ENCODE measurements at places on chromosomes 2 and 18.

GRCh38 chr2:218161644-218162043 is 5.1 kb downstream of the CXCR1 start:
- DNase-seq, result no peak

DNA sequence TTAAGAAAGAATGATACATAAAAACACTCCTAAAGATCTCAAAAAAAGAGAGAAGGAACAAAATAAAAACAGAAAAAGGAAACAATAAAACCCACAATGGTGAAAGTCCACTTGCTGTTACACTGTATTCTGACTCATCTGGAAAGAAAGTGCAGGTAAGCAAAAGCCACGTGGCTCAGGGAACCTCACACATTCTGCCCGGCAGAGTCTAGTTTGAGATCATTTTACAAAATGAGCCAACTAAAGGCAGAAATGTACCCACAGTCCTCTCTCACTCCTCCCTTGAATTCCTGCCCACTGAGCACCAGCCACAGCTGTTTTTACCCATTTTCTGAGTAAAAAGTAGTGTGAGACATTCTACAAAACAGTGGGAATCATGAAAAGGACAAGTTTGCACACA is 10.0 kb downstream of the KCNH7 start:
- DNase-seq, result no peak

- no peak for DNase-seq
Observed at GRCh38 chr18:54127759-54128378, 96.6 kb downstream of the MBD2 start.

GRCh38 chr18:22166069-22166950 is 3.1 kb upstream of the GATA6 start:
- DNase-seq, result no peak

- no peak for DNase-seq
Observed at GRCh38 chr2:152437276-152438108, 102.5 kb downstream of the FMNL2 start.

GRCh38 chr18:46567196-46567595 is 89.8 kb downstream of the LOXHD1 start:
- DNase-seq, result no peak

DNA sequence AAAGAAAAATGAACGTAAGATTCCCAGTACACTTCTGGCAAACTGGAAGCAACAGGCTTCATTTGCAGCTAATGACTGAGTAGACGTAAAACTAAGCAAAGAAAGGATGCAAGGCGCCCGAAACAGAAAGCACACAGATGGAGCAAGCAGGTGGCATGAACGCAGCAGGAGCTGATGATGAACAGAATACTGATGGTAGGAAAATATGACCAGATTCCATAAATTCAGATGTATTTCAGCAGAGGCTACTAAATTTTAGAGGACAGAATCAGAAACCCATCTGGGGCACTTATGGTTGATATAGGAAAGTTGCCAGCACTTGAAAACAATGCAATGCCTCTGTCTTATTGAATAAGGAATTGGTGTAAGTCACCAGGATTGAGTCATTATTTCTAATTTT is 658.7 kb upstream of the LINC00305 start:
- DNase-seq, result no peak

DNA sequence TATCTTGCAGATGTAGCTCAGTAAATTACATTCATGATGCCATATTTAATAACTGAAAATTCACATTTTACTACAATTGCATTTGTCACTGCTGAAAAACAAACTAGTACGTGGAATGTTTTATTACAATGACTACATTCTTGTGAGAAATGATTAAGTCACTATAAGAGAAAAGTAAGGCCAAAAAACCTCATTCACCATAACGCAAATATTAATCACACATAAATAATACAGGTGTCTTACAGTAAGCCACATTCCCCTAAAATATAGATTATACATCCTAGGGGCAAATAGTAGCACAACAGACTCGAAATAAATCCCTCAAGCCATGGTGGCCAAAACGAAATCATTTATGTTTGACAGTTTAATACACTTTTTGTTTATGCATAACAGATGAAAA is 460.6 kb downstream of the NR4A2 start:
- no peak for DNase-seq

- DNase-seq, result no peak
Observed at GRCh38 chr2:126663184-126663963, 7.4 kb downstream of the GYPC start.

DNA sequence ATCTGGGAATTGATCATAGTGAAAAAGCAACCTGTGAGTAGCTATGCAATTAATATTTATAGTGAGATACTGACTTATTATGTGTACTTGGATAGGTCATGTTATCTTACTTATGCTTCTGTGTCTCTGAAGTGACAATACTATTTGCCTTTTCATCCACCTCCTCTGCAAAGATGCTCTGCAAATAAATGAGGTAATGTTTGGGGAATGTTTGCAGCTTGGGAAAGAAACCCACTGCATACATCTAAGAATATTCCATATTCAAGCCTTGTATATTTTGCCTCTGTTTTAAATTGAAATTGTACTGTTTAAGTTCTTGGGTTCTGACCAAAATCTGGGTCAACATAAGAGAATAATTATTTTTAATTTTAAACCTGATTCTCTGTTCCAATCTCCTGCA is 217.4 kb upstream of the DTNA start:
- no peak for DNase-seq

DNA sequence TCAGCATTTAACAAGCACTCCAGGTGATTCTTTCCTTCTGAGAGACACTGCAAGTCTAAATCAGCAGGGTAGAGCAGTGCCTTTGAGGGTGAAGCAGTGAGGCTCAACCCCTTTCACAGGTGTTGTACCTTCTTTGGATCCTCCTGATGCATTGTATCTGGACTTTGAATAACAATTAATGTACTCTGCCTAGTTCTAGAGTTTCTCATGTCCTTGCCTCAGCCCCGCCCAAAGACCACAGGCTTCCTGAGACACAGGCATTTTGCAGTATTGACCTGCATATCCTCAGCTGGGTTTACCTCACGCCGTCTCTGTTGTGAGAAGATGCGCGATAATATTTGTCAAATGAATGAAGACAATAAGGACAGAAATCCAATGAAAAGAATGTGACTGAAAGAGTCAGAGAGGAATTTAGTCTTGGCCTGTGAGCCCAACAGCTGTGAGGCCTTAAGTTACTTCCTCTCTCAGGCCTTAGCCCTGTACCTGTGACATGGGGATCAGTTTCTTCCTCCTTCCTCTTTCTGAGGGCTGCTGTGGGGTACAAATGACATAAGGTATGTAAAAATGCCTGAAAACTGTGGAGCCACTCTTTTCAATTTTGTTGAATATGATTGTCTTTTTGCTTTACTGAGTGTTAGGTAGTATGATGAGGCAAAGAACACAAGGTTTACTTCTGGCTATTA is 43.7 kb downstream of the WIPF1 start:
- DNase-seq, result no peak

- no peak for DNase-seq
Observed at GRCh38 chr18:23108496-23108895, 26.8 kb upstream of the CABLES1 start.

DNA sequence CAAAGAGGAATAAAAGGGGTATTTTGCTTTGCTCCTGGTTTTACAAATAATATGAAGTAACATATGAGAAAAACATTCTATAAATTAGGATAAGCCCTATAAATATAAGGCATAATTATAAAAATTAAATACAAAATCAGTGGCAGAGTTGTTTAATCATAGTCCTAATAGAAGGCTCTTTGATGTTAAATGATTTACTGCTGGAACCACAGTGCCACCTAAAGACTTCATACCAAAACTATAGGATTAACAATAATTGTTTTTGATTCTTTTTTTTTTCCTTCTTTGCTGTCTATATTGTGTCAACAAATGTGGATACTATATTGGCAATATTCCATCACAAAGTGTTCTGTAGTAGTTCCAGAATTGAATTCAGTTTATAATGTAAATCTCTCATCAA is 837.7 kb upstream of the SLC39A10 start:
- DNase-seq, result no peak

- no peak for DNase-seq
Observed at GRCh38 chr2:241811952-241812729, 3.1 kb downstream of the NEU4 start.

- DNase-seq, result peak; percentile 15
Observed at GRCh38 chr18:48833701-48834412, 116.9 kb downstream of the SMAD7 start.

DNA sequence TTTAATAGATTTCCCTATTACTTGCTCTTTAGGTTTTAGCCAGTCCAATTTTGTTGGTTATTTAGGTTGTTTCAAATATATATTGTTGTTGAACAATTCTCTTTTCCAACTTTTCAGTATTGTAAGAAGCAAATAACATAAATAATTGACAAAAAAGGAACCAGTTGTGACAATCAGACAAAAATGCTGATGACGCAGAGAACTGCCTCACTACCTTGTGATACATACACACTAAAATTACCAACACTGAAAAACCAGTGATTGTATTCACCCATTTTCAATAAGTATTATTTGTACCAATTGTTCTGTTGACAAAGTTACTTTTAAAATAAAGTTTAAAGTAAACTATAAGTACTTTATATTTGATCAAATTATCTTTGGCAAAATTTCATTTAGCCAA is 43.1 kb upstream of the NABP1 start:
- no peak for DNase-seq

DNA sequence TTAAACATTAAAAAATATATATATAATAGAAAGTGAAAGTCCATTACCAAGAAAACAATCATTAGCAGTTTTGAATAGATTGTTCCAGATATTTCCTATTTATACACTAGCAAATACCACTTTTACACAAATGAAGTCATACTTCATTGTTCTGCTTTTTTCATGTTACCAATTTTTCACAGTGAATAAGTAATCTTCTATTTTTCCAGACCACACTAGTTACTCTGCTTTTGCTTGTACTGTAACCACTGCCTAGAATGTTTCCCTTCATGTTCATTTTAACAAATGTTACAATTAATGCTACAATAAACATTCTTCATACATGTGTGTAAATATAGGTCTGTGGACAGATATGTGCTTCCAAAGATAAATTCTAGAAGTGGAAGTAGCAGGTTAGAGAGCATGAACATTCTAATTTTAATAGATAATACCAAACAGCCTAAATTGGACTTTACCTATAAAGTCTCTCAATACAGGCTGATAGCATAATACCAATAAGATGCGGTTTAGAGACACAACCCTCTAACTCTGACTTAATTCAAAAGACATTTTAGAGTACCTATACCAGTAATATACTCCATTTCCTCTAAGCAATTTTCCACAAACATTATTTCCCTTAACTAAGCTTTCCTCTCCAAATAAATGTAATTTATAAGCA is 17.0 kb downstream of the ITSN2 start:
- no peak for DNase-seq

GRCh38 chr2:117169036-117169765 is 645.3 kb upstream of the DDX18 start:
- DNase-seq, result no peak

GRCh38 chr2:113218283-113219091 is 44.7 kb downstream of the PSD4 start:
- no peak for DNase-seq

DNA sequence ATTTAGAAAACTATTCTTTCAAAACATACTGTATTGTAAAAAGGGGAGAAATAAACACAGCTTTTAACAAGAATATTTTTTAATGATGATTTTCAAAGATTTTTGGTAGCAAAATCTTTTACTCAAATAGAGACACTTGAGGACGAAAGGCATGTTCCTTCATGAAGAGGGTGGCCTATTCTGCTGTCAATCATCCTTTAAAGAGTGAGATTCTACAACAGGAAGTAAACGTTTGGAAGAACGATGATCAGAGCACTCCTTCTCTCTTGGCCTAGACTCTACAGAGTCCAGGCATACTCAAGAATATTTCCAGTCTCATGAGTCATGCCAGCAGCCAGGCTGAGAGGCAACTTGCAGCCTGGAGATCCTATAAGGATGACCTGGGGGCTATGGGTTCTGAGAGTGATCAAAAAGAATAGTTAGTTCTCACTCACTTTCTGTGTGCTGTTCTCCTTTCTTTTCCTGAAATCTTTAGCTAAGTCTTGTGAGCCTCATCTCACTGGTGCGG is 62.4 kb upstream of the TCF4 start:
- no peak for DNase-seq

DNA sequence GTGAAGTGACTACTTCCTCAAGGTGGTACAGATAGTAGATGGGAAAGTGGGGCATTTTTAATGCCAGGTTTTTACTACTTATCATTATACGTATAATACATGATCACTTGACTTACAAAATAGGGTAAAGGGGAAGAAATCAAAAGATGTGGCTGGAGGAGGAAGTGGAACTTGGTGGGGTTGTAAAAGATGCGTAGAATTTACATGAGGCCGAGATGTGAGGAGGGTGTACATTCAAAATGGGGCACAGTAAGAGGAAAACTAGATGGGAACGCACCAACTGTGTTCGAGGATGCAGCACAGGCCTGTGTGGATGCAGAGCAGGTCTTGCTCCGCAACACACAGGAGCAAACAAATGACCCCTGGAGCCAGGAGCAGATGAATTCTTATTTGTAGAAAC is 403.3 kb downstream of the TXNL1 start:
- DNase-seq, result no peak

GRCh38 chr18:45849529-45849928 is 24.1 kb downstream of the SIGLEC15 start:
- no peak for DNase-seq

GRCh38 chr2:636641-637405 is 40.4 kb downstream of the TMEM18 start:
- DNase-seq, result peak; percentile 13

DNA sequence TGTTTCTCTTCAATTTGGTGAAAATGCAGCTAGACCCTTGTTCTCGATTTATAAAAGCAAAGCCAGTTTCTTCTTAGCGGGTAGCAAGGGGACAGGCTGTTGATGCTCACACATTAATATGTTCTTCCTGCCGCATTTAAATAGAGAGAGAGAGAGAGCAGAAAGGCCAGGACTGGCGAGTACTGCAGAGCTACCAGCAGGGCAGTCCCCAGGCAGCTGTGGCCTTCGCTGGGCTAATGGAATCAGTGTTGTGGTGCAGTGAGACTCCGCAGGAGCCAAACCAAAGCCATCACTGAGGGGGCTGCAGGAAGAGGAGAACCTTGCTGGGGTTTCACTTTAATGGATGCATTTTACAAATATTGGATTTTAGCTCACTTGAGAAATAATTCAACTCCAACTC is 223.6 kb downstream of the ACTR3 start:
- no peak for DNase-seq

DNA sequence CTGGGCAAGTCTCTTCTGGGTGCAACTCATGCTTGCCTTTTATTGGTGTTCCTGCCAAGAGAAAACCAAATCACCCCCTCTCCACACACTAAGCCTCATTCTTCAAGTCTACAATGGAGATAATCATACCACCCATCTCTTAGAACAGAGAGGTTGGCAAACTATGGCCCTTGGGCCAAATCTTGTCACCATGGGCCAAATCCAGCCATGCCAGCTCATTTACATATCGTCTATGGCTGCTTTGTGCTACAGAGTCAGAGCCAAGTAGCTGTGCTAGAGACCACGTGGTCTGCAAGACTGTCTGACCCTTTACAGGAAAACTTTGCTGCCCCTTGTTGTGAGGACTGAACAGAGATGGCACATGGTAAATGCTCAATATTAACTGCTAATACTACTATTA is 270.3 kb upstream of the PARD3B start:
- DNase-seq, result no peak

- DNase-seq, result no peak
Observed at GRCh38 chr2:158619496-158619895, 162.7 kb downstream of the PKP4 start.

Measured in activated naive CD4-positive, alpha-beta T cell (primary cell).